NCI-H1105 treated with DMSO at 0.1 percent for 48 hours (cell line): ENCODE measurements at places on chromosomes 4 and X.

- DNase-seq, result no peak
Measured at GRCh38 chr4:147570616-147571015, 46.6 kb upstream of the TMEM184C start.

- DNase-seq, result no peak
Measured at GRCh38 chr4:38745881-38746280, 36.9 kb downstream of the TLR10 start.

DNA sequence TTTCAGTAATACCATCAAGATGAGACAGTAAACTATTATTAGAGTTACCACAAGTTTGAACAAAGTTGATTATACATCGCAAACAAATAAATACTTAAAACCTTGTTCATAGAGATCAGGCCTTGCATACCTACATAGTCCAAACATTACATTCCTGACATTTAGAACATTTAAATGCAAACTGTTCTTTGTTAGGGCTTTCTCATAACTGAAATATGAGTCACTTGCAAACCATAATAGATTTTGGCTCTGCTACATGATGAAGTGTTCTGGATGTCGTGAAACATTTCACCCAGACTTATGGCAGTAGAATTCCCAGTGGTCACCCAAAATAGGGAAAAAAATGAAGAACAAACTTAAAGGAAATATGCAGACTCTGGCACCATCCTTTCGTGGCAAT, 75.0 kb downstream of the FAT4 start:
- DNase-seq, result no peak

GRCh38 chr4:57265831-57266582, 155.8 kb upstream of the IGFBP7 start:
- DNase-seq, result no peak

DNA sequence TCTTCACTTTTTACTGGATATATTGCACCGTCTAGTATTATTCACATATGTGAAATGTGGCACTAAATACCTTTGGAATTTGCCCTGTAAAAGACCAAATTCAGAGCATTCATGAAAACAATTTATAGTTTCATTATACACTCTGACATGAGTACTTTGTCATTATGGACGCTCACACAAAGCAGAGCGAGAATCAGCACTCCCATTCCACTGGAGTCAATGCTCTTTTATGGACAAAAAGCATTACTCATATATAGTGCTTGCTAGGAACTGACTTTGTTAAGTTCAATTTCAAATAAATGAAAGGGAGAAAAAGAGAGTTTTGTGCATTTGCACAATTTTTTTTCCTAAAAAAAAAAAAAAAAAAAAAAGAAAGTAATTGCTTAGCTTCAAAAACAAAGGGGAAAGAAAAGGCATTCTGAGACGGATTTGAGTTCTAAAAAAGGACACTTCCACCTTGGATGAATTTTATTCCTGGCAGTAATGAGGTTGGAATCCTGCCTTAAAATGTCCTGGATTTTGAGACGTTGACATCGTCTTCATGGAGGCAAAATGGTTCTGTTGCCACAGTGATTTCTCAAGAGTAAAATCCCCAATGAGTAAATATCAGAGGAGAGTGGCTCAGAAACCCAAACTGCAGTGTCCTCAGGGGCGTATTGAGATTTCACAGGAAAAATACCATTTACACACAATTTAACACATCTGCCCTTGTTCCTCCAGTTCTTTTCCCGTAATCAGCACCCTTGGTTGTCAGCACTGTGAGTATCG, 34.8 kb downstream of the CCDC149 start:
- DNase-seq, result no peak

DNA sequence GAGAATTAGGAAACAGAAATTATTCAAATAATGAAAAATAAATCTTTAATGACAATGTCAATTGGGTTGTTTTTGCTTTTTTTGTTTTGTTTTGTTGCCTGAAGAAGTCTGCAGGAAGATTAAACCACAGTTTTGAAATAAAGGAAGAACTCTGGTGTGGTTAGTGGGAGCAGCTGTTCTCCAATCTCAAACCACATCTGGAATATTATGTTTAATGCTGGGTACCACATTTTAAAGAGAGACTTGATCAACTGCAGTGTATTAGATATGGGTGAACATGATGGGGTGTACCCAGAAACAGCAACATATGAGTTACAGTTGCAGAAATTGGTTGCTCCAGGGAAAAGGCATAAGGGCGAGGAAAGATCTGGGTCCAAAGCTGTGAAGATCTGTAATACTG, 171.2 kb upstream of the RPL34 start:
- no peak for DNase-seq

GRCh38 chr4:87298362-87298761, 24.3 kb downstream of the HSD17B13 start:
- no peak for DNase-seq

- DNase-seq, result no peak
Measured at GRCh38 chr4:67754288-67754687, at the start of gene GNRHR. TSS of gene GNRHR (minus strand) at chr4:67754388. CDS start at chr4:67754335, 53 bp downstream.

GRCh38 chr4:147524601-147525000, 43.7 kb downstream of the EDNRA start:
- no peak for DNase-seq

GRCh38 chr4:2848449-2848848, 4.8 kb downstream of the ADD1 start:
- no peak for DNase-seq

DNA sequence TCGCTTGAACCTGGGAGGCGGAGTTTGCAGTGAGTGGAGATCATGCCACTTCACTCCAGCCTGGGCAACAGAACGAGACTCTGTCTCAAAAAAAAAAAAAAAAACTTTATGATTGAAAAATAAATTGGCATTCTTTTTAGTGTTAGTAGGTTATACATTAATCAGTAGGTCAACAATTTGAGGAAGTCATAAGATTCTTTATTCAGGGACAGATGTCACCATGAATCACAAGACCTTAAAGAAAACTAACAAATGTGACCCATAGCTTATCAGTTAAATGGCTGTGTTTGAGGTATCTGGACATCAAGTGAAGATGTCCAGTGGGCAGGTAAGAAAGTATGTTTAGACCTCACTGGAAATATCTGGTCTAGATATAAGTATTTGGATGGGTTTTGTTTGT, 9.3 kb upstream of the PRMT9 start:
- no peak for DNase-seq

DNA sequence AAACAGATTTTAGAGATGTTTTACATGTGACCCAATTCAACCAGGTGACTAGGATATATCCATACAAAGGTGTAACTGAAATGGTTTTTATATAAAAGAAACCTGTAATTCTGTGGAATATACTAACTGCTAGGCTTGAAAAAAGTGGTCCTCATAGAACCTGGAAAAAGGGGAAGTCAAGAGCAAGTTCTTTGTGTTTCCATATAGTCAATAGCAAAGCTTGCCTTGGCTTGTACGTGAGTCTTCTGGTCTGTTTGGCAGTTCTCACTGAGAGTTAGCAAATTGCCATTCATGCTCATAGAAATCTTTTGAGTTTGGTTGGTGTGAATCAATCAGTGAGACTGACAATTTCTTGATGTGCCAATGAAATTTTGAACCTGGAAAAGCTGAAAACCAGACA, 79.4 kb upstream of the SMIM10 start:
- DNase-seq, result no peak

- DNase-seq, result no peak
Measured at GRCh38 chrX:153342762-153343558, 9.0 kb downstream of the ZNF275 start.

- no peak for DNase-seq
Measured at GRCh38 chrX:111444881-111445280, 32.9 kb upstream of the DCX start.

DNA sequence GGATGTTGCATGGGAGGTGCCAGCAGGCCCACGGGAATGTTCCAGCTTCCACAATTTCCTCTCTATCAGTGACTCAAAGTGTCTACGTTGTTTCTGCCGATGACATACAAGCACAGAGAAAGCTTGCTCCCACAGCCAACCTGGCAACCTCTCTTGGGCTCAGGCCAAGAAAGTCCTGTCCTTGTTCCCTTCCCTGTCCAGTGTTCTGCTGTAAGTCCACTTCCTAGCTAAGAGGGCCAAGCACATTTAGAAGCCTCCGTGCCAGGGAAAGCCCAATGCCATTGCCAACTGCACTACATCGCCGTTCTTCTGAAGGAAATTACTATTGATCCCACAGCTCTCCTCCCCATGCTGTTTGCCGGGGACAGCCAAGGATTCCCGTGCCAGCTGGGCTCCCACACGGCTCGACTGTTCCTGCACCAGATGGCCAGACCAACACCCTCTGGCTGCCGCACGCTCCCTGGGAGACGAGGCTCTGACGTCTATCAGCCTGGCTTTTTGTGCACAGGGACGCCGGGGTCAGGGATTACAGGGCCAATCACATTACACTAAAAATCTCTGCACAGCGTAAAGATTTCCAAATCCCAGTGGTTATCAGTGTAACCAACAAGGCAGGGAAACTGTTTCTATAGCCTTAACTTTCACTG, 284.0 kb downstream of the BCOR start:
- DNase-seq, result no peak

DNA sequence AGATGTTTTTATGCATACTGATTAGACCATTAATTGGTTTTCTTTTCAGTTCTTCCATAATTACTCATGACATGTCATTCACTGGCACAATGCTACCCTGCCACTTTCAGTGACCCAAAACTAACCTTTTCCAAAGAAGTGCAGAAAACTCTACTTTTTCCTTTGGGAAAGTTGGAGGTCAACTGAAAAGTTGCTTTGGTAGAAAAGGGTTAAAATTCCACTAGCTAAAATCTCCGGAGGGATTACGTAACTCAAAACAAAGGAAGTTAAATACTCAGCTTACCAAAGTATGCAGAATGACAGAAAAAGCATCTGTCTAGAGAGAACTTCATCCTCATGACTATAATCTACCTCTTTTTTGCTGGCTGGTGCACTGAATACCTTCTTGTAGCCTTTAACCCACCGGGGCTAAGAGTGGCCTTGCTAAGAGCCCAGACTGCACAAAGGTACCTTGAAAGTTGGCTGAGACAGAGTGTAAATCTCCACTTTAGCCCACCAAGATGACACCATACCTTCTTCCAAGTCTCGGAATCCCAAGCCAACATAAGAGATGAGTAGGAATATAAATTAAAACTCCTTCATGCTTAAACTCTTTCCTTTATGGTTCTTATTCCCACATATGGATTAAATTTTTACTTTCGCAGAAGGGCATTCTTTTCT, 1099.5 kb upstream of the INTU start:
- no peak for DNase-seq

DNA sequence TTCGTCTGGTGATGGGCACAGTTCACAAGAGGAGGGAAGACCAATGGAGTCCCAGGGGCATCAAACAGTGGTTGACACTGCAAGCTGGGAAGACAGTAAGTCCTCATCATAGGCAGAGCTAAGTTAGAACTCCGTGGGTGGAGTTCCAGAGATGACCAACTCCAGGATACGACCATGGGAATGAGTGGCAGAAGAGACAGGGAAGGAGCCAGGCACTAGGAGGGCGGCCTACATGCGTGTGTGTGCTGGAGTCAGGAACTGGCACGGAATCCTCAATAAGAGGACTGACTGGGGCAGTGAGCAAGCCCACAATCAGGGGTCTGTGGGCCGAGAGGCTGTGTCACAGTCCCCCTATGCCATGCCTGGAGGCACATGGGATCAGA, 30.4 kb upstream of the IRAK1 start:
- DNase-seq, result no peak

GRCh38 chrX:102968216-102968615, 31.1 kb downstream of the RAB40AL start:
- no peak for DNase-seq

GRCh38 chrX:131778269-131779218, 234.7 kb downstream of the OR13H1 start:
- no peak for DNase-seq

- peak; percentile 3 for DNase-seq
Measured at GRCh38 chrX:74922922-74923543, 2.2 kb downstream of the NEXMIF start.

DNA sequence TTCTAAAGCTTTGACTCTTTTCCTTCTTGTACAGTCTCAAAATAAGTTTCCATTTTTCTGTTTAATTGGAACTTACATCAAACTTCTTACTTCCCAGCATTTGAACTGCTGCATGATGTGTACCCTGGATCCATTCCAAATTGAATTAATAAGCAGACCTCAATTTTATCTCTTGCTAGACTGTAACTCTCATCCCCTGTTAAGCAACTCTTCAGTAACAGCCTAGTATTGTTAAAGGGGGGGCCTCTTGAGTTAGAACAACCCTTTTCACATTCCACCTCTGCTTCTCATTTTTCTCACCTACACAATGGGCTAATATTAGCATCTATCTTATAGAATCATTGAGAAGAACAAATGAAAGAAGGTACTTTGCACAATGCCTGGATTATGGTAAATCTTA, 169.4 kb downstream of the IL1RAPL1 start:
- no peak for DNase-seq

GRCh38 chrX:103488332-103488731, 31.0 kb downstream of the RAB40A start:
- DNase-seq, result peak; percentile 16

- DNase-seq, result no peak
Measured at GRCh38 chrX:24080704-24081103, 25.9 kb downstream of the EIF2S3 start.

DNA sequence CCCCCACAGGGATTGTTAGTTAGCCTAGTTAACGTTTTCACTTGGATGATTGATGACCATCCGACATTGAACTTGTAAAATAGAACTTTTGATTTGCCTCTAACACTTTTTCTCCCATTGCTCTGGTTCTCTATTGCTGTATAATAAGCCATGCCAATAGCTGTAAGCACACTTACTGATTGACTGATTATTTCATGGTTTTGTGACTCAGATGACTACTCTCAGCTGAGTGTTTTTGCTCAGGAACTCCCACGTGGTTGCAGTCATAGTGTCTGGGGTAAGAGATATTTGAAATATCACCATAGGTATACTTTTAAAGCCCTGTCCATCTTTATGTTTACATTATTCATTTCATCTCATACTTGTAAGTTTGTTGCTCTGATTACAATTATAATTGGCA, 1285.5 kb downstream of the STIM2 start:
- DNase-seq, result no peak

- DNase-seq, result no peak
Measured at GRCh38 chr4:153274967-153275366, 69.5 kb upstream of the MND1 start.

- no peak for DNase-seq
Measured at GRCh38 chr4:36123906-36124305, 120.4 kb downstream of the ARAP2 start.

DNA sequence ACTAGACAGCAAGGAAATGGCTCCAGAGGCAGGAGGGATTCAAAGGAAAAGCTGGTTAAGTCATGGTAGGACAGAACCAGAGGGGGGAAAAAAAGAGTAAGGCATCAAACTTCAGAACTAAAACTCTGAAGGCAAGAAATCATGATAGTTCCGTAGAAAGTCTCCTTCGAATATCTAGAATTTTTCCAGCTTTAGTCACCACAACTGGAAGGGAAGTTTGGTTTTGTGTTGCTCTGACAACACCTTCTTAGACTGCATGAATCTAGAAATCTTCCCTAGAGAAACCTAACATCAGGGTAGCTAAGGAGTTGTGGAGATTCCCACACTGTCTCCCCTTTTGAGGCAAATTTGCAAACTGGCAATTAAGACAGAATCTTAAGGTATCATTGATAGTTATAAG, 33.7 kb downstream of the AMMECR1 start:
- DNase-seq, result no peak

DNA sequence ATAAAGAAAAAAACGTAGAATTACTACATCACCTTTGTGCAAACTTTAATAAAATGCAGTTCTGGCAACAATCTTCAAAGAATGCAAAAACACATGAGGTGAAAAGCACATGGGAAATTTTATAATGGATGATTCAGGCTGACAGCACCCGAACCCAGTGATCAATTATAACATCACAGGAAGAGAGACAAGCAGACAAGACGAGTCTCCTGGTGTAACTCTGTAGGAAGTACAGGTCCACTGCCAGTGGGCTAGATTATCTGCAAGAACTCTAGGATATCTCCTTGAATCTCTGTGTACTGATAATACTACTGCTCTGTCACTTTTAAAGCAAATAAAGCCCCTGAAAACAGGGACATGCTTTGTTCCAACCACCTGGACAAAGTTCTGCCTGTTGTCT, 58.9 kb upstream of the NXF3 start:
- DNase-seq, result no peak
